ENCODE measurements at places on chromosomes 11 and 22.

DNA sequence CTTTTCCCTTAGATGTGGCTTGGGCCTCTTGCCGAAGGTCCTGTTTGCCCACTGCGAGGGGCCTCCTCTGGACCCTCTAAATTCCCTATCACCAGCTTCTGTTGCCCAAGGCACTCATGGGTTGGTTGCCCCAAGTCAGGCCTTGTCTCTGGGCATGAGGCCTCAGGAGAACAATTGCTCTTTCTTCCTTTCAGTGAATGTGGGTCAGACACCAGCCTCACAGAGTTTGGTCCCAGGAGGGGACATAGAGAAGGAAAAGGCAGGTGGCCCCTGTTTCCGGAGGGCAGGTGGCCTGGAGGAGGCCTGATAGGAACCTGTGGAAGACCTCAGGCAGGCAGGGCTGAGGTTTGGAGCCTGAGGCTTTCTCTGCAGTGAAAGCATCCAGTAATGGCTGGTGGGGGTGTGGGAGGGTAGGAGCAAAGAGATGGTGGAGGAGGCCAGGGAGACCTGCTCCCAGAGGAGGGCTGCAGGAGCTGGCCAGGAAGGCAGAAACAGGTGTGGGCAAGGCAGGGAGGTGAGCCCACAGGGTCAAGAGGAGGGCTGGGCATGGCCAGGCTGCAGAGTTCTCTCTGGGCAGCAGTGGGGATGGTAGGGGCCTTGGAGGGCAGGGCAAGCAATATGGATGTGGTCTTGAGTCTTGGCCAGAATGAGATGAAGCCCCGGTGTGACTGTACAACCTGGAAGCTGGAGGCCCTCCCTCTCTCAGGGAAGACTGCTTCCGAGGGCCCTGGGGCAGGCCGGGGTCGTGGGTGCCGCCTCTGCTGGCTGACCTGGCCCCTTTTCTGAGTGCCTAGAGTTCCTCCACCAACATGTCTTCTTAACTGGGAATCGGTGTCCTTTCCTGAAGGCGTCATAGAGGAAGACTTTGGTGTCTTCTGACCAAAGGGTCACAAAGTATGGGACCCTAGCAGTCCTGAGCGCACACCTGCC, 28.0 kb upstream of the LMO1 start:
- DNase-seq: no peak

- DNase-seq: no peak
These were observed 7.5 kb downstream of the NARS2 start for GRCh38 chr11:78567209-78567608.

GRCh38 chr22:26650722-26651421, 6.5 kb upstream of the MIAT start:
- no peak for DNase-seq

DNA sequence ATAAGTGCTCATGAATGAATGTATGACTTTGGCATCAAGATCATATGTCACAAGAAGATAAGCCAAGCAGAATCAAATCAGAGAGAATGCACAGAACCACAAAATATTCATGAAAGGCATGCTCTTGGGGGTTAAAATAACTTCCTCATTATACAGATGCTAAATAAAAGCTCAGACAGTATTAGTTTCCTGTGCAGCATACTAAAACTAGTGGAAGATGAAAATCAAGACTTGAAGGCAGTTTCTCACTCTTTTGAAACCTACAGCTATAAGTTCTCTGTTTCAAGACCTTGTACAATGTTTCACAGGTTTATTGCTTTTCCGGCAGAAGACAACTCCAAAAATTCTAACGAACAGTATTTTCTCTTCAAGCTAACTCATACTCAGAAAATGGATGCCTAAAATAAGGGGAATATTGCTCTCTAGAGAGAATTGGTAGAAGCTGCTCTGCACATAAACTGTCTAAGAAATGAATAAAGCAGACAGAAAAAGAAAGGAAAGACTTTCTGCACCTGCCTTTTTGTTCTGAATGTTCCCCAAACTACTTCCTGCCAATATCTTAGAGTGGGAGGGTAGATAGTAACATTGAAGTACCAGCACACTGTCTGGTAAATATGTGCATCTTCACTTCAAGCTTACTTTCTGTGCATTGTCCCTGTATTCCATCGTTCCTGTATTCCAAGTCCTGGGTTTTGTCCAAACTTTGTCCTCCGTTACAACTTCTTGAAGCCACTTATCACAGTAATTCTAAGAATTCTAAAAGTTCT, 639.4 kb upstream of the FAT3 start:
- DNase-seq: no peak

- DNase-seq: no peak
These were observed 23.9 kb downstream of the STIM1 start for GRCh38 chr11:3879216-3879966.

- DNase-seq: no peak
These were observed 16.9 kb downstream of the RSPH14 start for GRCh38 chr22:23124611-23125511.

DNA sequence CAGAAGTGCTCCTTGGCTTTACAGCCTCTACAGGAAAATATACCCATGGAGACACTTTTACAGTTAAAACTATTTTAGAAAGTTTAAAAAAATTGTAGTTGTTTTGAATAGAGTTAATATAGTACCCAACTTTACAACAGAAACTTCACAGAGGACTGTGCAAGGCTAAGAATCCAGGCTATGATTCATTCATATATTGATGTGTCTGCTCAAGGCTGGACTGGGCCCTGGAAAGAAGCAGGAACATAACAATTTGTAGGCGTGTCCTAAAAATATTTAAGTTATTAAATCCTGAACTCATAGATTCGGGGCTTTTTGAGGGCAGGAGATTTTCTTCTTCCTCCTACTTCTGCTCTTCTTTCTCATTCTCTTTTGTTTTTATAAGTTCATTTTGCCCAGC, 291.5 kb upstream of the CCDC179 start:
- DNase-seq: no peak

DNA sequence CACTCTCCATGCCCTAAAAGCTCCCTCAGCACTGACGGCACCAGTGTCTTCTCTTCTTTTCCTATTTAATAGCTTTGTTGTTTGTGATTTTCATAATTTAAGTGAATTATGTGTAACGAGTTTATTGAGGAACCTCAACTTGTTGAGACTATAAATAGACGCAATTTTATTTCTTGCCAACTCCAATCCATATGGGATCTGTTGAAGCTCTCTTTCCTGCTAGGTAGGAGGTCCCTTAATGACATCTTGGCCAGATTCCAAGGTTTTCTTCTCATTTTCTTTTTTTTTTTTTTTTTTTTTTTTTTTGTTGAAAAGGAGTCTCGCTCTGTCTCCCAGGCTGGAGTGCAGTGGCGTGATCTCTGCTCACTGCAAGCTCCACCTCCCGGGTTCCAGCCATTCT, 14.2 kb downstream of the RTL6 start:
- no peak for DNase-seq

DNA sequence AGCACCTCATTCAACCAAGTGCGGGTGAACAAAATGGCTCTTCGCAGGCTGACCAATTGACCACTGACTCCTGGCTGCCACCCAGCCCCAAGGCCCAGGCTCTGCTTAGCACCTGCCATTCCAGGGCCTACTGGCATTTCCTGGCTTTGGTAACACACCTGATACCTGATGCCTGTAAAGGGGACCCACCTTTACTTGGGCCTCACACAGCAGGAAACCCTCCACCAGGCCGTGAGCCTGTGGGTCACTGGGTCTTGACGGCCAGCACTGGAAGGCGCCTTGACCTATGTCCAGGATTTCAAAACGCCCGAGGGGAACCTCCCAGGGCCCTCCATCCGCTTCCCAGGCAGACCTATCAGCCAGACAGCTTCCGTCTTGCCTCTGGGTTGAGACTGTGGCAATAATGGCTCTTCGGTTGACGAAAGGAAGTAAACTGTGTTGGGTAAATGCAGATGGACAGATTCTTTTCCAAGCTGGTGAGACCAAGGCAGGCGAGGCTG, 16.8 kb upstream of the TMEM184B start:
- DNase-seq: no peak

- DNase-seq: no peak
These were observed 437.8 kb upstream of the CCDC90B start for GRCh38 chr11:83723999-83724398.

GRCh38 chr22:46538814-46539160, 1.4 kb upstream of the CELSR1 start:
- peak; percentile 32 for DNase-seq

- DNase-seq: no peak
These were observed 118.1 kb downstream of the DBX1 start for GRCh38 chr11:20042045-20042639.

- DNase-seq: no peak
These were observed 177.1 kb downstream of the LRRC4C start for GRCh38 chr11:41282395-41282794.

- DNase-seq: no peak
These were observed 46.1 kb downstream of the RPUSD4 start for GRCh38 chr11:126165311-126165720.

- peak; percentile 17 for DNase-seq
These were observed 875 bp downstream of the TCP11L1 start for GRCh38 chr11:33040033-33040861.

DNA sequence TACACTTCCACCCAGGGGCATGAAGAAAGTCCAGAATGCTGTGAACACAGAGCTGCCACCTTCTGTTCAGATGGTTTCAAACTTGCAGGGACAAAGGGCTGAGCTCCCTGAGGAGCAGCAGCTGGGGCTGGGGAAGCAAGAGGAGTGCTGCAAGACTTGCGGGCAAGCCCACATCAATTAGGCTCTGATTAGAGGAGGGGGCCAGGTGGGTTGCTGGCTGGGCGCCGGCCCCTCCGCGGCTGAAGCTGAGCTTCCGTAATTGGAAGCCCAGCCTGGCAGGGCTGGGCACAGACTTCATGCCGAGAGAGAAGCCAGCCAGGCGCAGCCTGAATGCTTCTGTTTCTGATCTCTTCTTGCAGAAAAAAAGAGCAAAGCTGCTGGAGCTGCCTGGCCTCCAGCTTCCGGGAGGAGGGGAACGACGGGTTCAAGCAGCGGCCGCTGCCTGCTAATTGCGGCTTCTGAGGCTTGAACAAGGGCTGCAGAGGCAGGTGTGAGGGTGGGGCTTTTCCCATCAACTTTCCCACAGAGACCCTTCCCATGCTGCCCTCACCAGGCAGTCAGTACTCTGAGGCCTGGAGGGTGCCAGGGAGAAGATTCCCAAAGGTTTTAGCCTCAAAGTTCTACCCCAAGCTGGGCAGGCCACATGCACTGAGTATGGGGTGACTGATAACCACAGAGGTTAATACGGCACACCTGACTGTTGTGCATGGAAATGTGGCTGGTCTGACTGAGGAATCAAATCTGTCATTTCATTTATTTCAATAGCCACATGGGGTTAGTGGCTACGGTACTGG, 91.1 kb upstream of the LMO1 start:
- DNase-seq: no peak

DNA sequence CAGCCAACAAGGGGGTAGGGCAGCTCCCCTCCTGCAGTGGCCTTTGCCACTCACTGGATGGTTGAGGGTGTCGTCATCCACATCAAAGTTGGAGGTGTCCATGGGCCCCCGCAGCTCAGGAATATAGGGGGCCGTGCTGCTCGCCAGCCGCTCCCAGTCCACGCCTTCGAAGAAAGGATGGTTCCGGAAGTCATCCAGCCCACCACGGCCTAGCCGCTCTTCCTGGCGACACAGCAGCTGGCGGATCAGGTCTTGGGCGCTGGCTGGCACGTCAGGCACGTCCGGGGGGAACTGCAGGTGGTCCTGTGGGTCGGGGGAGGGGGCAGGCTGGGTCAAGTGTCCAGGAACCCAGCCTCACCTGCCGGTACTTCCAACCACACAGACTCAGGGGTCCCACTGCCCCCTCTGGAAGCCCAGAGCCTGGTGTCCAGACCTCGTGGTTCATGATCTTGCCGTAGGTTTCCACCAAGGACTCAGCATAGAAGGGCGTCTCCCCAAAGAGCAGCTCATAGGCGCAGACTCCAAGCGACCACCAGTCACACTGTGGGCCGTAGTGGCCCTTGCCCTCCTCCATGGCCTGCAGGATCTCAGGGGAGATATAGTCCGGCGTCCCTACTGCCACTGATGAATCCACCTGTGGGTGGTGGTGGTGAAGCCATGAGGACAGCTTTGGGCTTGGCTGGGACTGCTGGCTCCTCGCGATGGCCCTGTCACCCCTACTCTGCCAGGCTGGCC, 5.7 kb downstream of the CDC42BPG start:
- no peak for DNase-seq

GRCh38 chr11:10678101-10678500, 15.5 kb downstream of the IRAG1 start:
- DNase-seq: no peak

GRCh38 chr11:62241095-62241494, 944 bp upstream of the SCGB1D2 start:
- no peak for DNase-seq

- DNase-seq: no peak
These were observed 38.5 kb upstream of the COMT start for GRCh38 chr22:19903031-19903430.

- DNase-seq: no peak
These were observed 827.4 kb downstream of the OPCML start for GRCh38 chr11:132704781-132705375.

DNA sequence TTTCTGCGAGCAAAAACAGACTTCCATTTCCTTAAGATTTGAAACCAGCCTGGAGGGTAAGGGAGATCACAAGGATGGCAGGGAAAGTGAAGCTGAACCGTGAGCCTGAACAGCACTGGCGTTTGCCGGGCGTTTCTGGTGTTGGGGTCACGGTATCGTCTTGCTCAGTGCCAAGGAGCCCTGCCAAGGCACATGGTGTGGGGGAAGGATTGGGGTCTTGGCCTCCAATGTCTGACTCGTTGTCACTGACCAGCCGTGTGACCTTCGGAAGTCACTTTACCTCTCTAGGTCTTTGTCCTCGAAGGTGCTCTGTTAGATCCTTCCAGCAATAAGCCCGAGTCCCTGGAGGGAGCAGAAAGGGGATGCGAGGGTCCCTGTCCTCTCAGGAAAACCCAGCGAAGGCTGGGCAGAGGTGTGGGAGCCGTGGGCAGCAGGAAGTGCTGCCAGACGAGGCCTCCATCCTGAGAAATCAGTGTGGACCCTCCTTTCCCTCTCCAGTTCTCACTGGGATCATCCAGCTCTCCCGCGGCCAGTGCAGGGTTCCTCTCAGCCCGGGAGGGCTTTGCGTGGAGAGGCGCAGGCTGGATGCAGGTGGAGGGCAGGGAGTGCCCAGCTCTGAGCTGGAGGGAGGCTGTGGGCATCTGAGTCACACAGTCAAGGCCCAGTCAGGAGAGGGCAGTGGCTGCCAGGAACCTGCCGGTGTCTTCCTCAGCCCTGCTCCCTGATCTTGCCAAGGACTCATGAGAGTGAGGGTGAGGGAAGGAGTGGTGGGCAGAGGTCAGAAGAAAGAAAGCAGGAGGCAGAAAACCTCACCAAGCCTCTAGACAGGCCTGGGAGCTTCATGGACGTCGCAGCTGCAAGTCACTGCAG, 18.9 kb downstream of the TOM1 start:
- no peak for DNase-seq

GRCh38 chr22:45918459-45919370, 58.2 kb downstream of the WNT7B start:
- DNase-seq: no peak

- no peak for DNase-seq
These were observed 25.4 kb downstream of the NEAT1 start for GRCh38 chr11:65448074-65448417.

- DNase-seq: no peak
These were observed 115.1 kb downstream of the ARFGAP2 start for GRCh38 chr11:47061429-47062178.

Measured in stimulated activated naive CD4-positive, alpha-beta T cell treated with Interleukin-2 at 50 U/mL for 16 hours (primary cell).